ENCODE measurements at places on chromosomes 13 and 19. TPM values are rescaled to one million over a fixed set of nuclear protein-coding genes. Genes with fewer than 3 reads are reported as not detected.

- DNase-seq, result no peak
Observed at GRCh38 chr13:20217168-20217567, 15.0 kb downstream of the GJB6 start.

DNA sequence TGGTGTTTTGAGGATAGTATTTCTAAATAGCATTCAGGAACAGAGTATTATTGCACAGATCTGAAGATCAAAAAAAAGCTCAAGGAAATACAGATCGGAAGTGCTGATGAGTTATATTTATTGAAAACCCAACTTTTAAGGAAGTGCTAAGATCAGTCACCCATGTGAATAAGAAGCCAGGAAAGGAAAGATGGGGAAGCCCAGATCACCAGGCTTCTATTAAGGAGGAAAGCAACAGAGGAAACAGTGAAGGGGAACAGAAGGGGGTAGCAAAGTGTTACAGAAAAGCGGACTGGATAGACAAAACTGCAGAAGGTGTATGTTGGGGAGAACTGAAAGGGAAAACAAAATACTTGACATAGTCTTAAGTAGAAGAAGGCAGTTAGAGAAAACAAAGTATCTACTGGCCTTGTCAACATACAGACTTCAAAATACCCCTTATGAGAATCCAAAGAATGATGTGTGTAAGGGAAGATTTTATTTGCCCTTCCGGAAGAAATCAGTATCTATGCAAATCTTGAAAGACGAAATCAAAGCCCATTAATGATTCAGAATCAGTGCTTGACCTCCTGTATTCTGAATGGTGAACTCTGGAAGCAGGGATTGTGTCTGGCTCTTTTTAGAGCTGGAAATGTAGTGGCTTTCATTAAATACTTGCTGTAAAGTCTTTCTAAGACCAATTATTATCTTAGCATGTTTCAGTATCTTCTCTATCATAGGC, 12.1 kb downstream of the UFM1 start:
- no peak for DNase-seq

DNA sequence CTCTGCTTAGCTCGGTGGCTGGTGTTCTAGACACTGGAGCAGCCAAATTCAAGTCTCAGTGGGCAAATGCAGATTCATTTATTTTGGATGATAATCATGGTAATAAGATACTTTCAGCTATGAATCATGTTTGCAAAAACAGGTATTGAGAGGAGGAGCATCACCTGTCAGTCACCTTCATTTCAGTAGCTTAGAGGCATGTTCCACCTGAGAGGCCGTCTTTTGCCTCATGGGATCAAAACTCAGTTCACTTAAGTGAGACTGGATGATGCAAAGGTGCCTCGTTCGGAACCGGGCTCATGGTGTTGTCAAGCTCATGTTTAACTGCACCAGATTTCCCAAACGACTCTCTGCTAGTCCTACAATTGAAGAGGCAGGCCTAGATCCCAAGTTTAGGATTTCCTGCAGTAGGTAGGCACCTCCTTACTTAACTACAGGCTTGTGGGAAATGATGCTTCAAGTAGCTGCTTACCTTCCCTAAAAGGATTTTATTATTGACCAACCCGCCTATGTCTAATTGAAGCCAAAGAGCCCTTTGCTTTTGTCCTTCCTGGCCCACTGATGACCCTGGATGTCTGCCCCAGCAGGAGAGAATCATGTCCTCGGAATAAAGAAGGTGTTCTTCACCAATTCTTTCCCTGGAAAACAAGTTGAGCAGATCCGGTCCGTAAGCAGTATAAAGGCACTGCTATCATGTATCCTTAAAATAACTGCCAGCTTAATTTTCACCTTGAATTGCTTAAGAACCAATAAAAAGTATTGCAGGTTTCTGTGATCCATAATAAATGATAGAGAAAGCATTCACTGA, 60.0 kb downstream of the ZAR1L start:
- no peak for DNase-seq

DNA sequence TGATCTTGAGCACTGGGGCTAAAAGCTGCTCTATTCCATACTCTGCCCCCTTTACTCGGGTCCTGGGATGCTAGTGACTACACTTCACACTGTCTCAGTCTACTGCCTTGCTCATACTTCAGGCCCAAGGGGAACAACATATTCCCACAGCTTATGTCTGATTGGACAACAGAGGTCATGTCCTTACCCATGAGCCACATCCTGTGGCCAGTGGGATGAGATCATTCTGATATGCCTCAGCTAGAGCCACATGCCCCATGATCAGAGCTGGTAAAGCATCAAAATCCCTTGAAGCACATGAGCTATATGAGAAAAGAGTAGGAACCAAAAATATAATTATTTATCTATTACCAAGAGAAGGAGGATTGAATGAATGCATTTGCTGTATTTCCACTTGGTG, 290.1 kb upstream of the TSHZ3 start:
- DNase-seq, result no peak

- no peak for DNase-seq
Observed at GRCh38 chr19:4075373-4075772, 8.7 kb upstream of the ZBTB7A start.

DNA sequence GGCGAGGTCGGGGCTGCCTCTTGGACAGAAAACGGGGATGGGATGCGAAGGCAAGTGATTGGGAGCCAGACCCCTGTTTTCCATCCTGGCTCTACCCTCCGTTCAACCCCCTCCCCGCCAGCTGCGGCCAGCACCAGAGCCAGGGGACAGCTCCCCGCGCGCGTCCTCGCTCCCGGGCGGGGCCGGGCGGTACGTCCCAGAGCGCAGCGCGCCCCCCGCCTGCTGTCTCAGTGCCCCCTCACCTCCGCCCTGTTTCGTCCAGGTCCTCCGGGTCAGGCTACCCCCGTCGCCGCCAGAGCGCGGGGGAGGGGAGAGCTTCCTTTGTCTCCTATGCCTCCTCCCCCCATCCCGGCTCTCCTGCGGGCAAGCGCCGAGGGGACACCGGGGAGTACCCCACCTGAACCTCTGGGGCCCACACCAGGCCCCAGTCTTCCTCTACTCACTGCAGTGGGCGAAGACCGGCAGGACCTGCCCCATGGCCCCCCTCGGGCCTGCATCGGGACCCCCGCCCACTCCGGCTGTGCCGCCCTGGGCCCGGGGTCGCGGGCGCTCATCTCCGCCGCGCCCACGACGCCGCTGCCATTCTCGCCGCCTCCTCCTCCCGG, 396 bp downstream of the RTN2 start:
- DNase-seq, result peak; percentile 40

GRCh38 chr13:111937777-111938311, 129.1 kb upstream of the SOX1 start:
- DNase-seq, result no peak

- no peak for DNase-seq
Observed at GRCh38 chr19:31825134-31826094, 476.2 kb upstream of the TSHZ3 start.

DNA sequence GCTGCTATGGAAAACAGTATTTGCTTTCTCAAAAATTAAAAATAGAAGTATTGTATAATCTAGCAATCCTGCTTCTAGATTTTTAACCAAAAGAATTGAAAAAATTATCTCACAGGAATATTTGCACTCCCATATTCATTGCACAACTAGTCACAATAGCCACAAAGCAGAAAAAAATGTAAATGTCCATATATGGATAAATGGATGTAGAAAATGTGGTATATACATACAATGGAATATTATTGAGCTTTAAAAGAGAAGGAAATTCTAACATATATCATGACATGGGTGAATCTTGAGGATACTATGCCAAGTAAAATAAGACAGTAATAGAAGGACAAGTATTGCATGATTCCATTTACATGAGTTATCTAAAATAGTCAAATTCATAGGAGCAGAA, 2753.0 kb downstream of the PCDH9 start:
- DNase-seq, result no peak

The ZNF99 gene
- polyA plus RNA-seq, result not detected

The UNC13A gene
- polyA plus RNA-seq, result not detected

The COX7A1 gene
- not detected for polyA plus RNA-seq

The PALM gene
- polyA plus RNA-seq, result not detected

All from CD4-positive, alpha-beta memory T cell (primary cell).